Activated CD8-positive, alpha-beta memory T cell treated with anti-CD3 and anti-CD28 coated beads for 1 hour (primary cell): ENCODE measurements at places on chromosomes 12 and 14.

DNA sequence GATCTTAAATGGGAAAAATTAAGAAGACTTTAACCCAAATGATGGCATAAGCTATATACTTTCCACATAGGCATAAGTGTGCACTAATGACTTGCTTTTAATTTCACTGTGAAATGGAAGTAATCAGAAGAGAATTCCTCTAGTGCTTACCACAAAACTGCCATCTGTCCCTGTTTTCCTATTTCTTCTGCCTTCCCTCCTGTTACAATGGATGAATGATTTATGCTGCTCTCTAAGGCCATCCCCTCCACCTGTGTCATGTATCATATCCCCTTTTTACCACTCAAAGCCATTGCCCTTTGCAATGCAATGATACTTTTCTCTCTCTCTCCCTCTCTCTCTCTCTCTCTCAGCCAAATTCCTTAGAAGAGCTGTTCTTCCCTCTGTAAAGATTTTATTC lies 109.1 kb downstream of the C12orf50 start:
- no peak for DNase-seq

DNA sequence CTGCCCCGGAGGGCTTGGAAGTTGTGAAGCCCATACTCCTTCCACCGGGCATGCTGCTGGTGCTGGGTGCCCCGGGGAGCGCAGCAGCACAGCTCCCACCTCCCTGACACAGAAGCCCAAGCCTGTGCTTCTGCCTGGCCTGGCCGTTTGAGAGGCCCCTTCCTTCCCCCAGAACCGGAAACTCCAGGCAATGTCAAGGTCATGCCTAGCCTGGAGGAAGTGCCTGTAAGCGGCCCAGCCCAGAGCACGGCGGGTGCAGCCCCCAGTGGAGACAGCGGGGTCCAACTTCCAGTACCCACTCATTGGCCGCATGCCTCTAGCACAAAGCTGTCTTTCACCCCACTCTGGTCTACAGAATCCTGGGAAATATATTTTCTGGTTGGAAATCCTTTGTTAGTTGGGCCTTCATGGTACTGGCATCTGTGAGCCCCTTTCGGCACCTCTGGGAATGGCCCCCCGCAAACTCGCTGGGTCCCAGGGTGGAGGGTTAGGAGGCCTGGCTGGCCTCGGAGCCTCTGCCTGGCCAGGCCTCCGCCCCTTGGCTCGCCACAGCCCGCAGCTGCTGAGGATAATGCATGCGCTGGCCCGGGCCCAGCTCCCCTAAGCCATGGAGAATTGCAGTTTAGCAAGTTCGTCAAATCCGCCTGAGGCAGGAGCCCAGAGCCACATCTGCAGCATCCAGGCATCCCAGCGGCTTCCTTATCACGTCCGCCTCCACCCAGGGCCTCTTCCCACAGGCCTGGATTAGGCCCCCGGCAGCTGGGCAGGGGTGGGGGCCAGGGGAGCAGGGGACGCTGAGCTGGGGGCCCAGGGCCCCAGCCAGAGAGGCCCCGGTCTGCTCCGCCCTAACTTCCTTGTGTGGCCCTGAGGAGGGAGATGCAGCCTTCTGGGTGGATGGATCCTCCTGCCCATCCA lies 48.9 kb upstream of the DLK1 start:
- DNase-seq: no peak

DNA sequence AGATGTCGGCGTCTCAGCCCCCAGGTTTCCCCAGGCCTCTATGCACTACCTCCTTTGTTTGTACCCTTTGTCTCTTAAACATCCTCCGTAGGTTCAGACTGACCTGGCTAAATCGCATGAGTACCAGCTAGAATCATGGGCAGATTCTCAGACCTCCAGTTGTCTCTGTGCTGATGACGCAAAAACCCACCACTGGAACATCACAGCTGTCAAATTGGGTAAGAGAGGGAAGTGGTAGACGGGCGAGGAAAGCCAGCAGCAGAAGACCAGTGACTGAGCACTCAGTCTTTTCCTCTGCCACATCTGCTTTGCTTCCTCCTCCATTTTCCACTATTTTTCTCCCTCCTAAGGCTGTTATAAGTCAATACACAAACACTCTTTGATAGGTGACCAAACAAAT lies 29.7 kb downstream of the A2ML1 start:
- no peak for DNase-seq

GRCh38 chr14:50943261-50943942 lies 881 bp downstream of the PYGL start:
- no peak for DNase-seq

GRCh38 chr14:78005325-78005724 lies 164.8 kb upstream of the NRXN3 start:
- no peak for DNase-seq

DNA sequence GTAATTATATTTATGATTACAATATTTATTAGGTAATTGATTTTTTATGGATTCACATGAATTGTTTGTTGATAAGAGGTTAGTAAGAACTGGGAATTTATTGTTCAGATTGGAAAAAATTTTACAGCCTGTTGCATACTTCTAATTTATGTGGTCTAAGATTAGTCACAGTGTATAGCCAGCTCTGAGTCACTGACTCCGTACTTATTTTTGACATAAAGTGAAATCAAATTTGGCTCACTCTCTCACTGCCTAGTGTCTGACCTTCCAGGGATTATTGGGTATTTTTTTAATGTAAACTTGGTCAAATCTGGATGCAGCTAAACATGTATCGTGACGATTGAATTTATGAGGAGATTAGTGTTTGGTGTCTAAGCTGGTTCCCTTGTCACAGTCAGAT lies 109.3 kb downstream of the PTPRQ start:
- DNase-seq: no peak

DNA sequence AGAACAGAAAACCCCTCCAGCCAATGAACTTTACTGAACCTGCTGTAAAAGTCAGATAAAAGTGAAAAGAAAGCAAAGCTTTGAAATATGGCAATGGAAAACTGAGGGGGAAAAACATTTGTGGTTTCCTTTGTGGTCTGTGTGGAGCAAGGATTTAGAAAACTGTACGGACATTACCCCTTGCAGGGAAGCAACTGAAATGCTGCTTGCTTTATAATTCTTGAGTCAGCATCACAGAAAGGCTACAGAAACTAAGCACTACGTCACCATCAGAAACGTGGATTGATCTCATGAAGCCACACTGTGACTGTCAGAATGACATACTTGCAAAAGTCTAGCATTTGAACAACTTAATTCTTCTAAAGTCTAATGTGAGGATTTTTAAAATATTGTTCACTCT lies 2.4 kb upstream of the KCNC2 start:
- DNase-seq: no peak

GRCh38 chr12:131188131-131189050 lies 234.7 kb downstream of the ADGRD1 start:
- DNase-seq: no peak

DNA sequence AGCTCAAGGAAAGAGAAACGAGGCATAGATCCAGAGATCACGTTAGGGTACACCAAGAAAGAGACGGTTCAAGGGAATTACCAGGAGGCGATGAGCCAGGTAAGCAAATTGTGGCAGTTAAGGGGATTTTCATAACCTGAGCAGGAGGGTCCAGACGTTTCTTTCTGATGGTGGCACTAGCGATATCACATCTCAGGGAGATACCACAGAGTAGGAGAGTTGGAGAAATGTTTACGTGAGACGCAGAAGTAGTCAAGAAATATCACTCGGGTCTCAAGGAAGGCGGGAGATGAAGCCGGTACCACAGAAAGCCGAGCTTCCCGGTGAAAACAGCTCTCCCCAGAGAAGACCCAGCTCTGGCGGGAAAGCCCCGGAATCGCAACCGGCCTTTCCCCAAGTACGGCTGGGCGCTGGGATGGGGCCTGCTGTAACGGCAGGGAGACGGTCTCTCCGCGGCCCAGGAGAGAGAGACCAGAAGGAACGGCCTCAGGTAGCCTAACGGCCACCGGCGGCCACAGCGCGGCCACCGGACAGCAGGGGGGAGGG lies 485 bp downstream of the SENP1 start:
- DNase-seq: no peak

DNA sequence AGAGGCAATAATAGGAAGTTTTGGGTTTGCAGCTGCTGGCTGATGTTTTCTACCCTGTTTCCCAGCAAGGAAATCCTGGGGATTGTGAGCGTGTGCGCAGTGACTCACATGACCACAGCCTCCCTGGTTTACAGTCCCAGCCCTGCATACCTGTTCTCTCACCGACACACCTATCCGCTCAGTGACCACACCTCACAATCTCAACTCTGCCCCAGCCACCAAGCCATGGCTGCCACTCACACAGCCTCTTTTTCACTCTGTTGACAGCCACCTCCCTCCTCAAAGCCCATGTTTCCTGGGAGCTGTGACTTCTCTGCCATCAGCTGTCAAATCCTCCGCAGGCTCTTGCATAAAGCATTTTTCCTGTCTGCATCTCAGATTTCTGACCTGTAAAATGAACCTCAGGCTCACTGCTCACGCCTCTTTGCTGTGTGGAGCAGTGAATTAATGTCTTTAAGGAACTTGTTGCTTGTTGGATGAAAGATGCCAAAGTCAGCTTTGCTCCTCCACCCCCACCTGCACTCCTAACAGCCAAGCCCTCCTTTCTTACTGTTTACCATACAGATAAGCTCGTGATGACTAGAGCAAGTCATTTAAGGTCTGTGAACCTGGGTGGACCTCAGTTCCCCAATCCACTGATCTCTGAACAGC lies 43.5 kb downstream of the B4GALNT3 start:
- no peak for DNase-seq
